ENCODE measurements at places on chromosomes 3 and 15.

DNA sequence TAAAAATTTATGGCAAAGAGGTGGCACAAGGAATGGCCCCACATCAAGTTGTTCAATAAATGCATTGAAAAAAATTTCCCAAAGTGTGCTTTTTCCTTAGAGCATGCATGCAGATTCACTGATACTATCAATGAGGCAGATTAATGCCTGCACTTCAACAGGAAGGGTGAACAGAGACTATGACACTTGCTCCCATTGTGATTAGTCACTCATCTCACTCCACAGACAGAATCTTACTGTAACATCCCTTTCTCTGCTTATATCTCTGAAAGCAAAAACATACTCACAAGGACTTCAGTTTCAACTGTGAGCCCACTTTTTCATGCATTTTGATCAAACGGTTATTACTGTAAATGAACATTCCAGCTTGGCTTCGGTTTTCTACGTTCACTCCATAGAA is 60.9 kb downstream of the MORC1 start:
- no peak for ATAC-seq

DNA sequence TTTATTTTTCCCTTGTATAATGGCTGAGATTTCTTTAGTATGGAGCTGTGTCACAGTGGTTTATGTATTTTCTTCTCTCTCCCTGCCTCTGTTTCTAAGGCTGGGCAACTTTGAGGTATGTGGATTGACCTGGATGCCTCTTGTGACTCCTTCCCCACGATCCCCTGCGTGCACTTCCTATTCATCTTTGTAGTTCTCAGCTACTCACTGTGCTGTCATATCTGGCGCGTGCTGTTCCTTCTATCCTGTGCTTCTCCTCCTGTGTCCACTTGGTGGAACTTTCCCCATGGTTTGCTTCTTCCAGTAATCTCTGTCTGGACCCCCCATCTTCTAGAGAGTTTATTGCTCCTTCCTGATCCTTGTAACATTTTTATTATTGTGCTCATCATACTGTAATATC is 97.3 kb downstream of the AKAP13 start:
- ATAC-seq = peak; percentile 57

DNA sequence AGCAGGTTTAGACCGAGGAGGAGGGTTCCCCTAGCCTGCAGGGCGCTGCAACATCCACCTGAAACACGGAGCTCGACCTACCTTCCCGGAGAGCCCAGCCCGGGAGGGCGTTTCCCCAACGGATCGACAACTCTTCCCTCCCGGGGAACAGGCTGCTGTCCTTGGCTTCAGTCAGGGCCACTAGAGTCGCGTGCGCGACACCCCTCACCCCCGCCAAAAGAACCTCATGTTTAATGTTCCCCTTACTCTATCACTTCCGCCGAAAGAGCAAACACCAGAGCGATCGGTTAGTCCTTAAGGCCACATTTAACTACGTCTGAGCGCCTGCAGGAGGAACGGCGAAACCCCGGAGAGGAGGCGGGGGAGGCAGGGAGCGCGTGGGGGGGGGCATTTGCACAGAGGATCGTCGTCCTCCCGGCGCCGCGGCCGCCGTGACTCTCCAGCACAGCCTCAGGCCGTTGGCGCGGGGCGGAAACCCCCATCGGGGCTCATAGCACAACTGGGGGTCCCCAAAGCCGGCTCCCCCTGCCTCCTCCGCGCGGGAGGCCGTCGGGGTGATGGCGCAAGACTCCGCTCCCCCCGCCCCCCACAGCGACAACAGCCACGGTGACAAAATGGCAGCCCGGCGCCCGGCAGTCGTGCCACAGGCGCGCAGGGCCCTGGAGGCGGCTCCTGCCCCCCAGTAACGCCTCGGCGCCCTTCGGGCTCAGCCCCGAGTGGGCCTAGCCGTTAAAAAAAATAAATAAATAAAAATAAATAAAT is 3.2 kb downstream of the ANP32A start:
- ATAC-seq = peak; percentile 19

DNA sequence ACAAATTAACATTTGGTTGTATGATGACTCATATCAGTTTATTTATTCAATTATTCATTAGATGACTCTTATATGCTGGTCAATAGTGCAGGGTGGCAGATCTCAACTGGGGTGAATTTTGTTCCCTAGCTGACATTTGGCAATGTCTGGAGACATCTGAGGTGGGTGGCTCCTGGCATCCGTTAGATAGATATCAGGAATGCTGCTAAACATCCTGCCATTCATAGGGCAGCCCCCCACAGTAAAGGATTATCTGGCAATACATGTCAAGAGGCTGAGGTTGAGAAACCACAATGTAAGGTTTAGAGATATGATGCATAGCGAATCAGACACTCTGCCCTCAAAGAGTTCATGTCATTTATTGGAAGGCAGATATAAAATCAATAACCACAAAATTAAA is 719.9 kb downstream of the CADM2 start:
- no peak for ATAC-seq

DNA sequence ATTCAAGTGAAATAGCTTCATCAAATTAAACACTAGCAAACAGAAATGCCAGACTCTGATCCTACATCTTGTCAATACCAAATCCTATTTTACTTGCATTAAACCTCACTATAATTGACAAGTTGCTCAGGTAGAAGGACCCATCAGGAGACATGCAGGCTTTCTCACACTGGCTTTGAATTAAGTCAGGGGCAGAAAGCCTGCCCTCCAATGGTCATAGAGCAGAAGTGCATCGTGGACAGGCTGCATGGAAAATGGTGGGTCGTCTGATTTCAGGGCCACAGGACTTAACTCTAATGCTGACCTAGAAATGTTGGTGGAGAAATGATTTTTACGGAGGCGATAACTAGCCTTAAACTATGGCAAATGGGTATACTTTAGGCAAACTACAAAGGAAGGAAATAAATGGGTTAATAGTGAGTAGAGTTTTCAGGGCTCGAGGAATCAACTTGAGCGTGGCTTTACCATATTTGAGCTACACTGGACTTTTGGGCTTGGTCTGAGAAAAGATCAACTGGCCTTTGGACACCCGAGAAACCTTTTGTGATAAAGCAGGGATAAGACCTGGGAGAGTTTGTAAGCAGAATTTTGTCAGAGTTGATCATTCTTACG is 283.9 kb downstream of the GRM7 start:
- ATAC-seq = no peak

GRCh38 chr15:75138016-75138999 is 63.4 kb upstream of the C15orf39 start:
- ATAC-seq = no peak

GRCh38 chr15:68354923-68355322 is 77.0 kb downstream of the ITGA11 start:
- no peak for ATAC-seq

DNA sequence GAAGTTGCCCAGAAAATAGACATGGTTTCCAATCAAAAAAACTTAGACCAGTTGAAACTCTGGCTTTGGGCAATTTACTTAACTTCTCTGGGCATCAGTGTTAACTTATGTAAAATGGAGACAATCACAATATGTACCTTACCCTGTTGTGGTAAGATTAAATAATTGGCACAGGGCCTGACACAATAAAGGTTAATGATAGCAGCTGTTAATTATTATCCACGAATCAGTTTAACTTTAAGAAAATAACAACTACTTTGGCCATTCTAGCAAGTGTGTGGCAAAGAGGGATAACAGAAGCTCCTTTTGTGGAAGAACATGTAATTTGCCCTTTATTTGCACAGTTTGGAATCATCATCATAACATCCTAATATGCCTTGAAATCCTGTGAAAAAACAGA is 787.6 kb downstream of the FHIT start:
- no peak for ATAC-seq

DNA sequence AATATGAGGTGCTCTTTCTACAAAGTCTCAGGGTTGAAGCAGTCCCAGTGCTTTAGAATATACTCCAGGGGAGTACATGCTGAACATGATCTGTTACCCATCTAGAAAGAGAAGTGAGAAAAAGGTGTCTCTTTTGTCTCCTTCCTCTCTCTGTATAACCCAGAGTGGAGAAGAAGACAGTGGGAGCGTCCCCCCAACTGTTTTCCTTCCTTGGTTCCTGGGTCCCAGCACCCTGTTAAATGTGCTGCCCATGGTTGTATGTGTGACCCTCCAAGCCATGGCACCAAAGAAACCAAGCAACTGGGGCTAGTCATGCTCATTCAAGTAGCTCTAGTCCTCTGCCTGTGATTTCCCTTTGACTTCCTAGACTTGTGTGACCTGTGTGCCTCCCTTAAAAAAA is 683.7 kb downstream of the TBL1XR1 start:
- ATAC-seq = no peak

DNA sequence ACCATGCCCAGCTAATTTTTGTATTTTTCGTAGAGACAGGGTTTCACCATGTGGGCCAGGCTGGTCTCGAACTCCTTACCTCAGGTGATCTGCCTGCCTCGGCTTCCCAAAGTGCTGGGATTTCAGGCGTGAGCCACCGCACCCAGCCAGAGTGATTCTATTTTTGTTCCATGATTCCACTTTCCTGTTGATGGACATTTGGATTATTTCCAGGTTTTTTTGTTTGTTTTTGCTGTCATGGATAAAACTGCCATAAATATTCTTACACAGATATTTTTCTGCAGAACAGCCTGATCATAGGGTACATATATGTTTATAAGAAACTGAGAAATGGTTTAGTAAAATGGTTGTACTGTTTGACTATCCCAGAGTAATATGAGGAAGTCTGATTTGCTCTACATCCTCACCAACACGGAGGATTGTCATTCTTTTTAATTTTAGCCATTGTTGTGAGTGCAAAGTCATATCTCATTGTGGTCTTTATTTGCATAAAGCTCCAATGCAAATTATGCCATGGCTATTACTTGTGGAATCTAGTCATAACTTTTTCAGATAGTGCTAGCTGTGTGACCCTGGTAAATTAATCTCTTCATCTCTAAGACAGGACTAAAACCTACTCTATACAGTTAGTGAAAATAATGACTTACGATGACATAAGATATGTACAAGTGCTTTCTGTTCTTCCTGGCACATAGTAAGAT is 42.7 kb downstream of the MAP6D1 start:
- no peak for ATAC-seq

DNA sequence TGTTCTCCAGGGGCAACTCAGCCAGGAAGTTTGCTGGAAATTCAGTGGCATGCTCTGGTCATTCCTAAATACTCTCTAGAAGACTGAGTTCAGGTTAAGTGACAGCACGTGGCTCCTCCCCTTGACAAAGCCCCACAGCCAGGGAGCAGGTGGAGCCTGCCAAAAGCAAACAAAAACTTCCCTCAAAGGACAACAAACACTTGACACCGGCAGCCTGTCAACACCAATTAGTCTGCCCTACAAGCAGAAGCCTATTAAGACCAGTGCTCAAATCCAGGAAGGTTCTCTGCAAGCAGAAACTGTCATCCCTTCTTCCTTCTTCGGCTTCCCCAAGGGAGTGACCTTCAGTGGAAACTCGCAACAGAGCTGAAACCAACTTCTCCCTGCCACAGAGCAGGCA is 5.0 kb downstream of the MEX3B start:
- ATAC-seq = no peak

DNA sequence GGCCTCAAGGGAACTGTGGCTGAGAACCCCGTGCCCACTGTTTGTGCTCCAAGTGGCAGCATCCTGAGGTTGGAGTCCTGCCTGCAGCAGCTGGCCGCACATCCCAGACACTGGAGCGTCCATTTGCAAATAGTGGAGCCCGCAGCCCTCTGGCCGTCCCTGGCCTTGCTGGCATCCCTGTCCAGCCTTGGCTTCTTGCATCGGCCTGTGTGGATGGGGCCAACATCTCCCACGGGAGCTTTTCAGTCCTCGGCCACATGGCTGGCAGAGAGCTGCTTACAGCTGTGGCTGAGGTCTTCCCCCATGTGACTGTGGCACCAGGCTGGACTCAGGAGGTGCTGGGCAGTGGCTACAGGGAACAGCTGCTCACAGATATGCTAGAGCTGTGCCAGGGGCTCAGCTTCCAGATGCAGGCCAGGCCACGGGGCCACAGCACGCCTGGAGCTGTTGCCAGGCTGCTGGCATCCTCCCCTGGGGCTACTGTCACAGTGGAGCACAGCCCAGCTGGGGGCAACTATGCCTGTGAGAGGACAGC is 71.2 kb downstream of the FAM43A start:
- ATAC-seq = no peak

DNA sequence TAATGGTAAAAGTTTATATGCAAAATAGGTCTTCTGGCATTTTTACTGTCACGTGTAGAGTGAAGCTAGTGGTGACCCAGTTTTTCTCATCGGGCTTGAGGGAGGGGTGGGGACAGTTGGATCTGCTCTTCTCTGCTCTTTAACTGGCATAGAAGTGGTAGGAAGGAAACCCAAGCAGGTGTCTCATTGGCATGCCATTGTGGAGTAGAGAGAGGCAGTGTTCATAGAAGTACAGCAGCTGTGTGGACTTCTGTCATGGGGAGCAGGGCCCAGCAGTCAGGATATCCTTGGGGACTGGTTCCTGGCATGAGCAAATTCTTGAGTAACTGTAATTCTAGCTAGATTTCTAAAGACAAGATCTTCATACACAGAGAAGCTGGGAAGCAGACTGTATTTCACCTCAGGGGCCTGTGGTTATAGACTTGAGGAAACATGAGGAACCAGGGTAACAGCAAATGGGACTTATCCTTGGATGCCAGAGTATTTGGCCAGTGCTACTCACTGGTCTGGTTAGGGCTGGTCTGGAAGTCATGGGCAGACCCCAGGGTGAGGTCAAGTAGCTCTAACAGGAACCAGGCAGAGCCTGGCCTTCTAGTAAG is 42.9 kb downstream of the CDIN1 start:
- ATAC-seq = no peak

DNA sequence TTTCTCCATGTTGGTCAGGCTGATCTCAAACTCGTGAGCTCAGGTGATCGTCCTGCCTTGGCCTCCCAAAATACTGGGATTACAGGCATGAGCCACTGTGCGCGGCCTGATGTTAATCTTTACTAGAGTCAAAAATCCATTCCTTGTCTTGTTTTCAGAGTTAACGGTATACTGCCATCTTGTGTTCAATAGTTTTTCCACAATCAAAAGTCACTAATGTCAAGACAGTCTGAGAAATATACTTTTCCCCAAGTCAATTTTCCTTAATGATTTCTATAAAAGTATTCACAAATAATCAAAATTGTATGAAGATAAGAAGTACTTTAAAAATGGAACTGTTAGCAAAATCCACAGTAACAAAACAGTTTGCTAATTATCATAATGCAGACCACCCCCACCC is 8.5 kb downstream of the CRBN start:
- ATAC-seq = no peak

- ATAC-seq = no peak
These were observed 26.7 kb downstream of the PGPEP1L start for GRCh38 chr15:98980899-98981228.

GRCh38 chr3:186340204-186340603 is 21.8 kb downstream of the DGKG start:
- ATAC-seq = no peak

- no peak for ATAC-seq
These were observed 787.7 kb downstream of the MCTP2 start for GRCh38 chr15:95018888-95019545.

DNA sequence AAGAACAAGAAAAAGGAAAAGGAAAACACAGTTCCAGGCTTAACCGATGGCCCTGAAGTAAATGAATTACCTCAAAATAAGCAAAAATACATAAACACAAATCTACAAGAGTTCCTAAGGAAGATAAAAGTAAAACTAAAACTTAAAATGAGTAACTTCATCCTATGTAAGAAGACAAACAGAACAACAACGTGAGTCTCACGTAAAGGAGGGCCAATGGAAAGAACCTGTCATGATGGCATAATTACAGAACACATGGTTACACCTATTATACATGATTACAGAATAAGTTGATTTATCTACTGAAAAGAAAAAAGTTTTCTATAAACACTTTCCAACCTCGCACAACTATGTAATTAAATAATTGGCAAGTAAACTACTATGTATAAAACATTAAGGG is 42.1 kb downstream of the ADAM10 start:
- no peak for ATAC-seq
